ENCODE measurements at places on chromosomes 7 and 10.

DNA sequence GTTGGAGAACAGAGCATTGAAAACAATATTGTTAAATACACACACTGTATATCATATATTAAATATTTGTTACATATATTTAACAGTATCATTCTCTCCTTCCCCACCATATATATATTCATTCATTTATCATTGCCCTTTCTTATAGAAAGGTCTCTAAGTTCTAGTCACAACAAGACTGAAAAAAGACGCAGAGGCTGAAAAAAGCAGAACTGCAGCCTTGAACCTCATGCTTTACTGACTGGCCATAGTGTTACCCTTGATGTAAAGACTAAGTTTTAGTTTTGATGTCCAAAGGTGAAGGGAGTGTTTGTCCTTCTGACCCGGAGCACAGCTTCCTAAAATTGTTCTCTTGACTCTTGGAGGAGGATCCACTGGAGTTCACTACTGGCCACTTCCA lies 247.9 kb downstream of the PTEN start:
- DNase-seq: no peak

DNA sequence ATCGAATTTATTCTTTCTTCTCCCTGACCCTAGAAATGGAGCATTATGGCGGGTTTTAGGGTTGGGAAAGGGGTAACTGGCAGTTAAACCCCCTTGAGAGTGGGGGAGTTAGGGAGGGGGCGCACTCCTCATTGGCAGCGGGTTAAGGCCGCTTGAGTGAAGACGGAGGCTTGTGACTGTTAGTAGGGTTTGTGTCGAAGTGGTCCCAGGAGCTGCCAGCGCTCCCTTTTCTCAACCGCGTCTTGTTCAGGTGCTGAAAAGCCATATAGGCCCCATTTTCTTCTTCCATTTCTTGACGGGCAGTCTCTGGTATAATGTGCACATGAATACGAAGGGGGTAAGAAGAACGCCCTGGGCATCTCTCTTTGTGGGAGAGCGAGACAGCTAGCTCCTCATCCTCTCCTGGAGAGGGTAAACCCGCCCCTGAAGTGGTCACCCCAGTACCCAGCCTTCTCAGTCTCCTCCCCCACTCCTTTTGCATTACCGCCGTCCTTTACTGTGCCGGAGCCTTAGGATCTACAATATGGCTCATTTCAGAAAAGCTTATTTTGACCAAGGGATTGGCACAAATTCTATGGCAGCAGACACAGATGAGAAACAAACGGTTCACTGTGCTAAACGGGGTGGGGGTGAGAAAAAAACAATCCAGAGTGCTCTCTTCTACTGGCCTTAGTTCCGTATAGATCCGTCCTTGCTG lies 836 bp downstream of the KMT2E start:
- DNase-seq: peak; percentile 71

DNA sequence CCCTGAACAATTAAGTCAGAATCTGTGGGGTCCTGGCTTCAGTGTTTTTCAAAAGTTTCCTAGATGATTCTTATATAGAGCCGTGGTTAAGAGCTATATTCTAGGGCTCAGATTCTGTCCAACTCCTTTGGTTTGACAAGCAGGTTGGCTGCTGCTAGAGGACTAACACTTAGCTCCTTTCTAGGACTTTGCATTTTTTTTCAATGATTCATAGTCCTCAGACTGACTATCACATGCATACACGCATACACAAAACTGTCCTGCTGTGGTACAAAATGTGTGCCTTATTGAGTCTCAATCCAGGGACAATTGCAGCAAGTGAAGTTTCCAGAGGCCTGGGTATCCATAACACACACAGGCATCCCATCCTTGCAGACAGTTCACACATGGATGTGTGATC lies 392.0 kb downstream of the NRG3 start:
- no peak for DNase-seq

DNA sequence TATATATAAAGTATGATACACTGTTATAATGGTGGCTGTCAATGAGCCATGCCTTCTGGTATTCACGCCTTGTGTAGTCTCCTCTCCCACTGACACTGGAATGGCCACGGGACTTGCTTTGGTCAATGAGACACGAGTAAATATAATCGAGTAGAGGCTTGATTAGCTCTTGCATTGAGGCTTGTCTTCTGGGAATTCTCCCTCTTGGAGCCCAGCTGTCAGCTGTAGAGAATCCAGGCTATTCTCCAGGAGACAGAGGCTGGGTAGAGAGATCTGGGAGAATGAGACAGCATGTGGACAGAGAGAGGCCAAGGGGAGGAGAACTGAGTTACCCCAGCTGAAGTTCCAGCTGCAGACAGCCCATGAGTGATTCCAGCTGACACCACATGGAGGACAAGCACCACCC lies 25.2 kb upstream of the PLCE1 start:
- DNase-seq: no peak

DNA sequence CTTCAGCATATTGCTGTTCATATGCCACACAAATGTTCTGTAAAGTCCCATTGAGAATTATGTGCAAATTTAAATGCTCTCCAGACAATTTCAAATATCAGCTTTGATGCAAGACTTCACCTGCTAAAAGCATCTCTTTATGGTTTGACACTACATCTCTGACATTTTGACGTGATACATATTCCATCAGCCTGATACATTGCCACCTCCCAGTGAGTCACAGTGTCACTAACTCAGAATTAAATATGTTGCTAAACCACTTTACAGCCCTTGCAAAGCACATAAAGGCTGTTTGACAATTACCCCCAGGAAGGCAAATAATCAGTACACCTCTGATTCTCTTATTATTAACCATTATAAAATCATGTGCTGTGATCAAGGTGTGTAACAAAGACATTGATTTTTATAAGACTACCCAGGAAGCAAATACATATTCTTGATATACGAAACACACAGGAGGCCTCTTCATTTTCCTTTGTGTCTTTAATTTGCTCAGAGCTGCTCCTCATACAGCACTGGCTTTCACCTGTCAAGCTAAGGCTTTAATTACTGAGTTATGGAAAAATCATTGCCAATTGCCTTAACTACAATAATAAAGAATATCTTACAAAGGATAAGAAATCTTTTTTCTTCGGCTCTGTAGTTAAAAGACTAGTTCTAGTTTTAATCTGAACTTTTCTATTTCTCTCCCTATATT lies 547.5 kb upstream of the C7orf33 start:
- no peak for DNase-seq

DNA sequence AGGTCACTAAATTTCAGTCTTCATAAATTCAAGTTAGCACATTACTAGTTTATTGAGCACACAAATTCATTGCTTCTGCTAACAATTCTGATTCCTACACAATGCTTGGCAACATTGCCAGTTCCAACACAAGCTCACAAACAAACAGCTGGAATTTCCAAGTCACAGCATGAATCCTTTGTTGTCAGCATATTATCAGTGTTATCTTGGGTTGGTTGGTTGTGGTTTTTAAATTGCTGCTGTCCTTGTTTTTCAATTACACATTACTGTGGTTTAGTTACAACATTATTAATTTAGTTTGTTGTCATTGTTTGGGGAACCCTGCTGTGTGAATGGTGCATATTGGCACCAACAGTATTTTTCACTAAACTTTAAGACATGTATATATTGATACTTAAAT lies 86.0 kb upstream of the ARID5B start:
- no peak for DNase-seq

GRCh38 chr10:123187781-123188180 lies 33.6 kb downstream of the BUB3 start:
- DNase-seq: no peak

DNA sequence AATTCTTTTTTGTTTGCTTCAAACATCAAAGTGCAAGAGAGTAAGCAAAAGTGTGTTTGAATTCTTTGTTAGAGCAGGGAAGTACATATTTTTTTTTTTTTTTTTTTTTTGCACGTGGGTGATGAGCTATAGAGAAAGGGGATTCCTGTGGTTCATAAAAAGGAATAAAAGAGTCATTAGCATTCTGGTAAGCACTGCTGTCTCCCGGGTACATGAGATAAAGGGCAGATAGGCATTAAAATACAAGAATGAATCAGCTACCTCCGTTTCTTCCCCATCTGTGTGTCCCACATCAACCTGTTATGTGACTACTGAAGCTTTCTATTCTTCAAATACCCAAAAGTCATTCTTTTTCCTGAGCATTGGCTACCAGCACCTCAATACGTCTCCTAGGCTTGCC lies 102.4 kb upstream of the SEMA3D start:
- no peak for DNase-seq

GRCh38 chr10:51159841-51160240 lies 85.6 kb downstream of the PRKG1 start:
- DNase-seq: no peak

- no peak for DNase-seq
These were observed 211.0 kb downstream of the LRRN3 start for GRCh38 chr7:111301891-111302290.

DNA sequence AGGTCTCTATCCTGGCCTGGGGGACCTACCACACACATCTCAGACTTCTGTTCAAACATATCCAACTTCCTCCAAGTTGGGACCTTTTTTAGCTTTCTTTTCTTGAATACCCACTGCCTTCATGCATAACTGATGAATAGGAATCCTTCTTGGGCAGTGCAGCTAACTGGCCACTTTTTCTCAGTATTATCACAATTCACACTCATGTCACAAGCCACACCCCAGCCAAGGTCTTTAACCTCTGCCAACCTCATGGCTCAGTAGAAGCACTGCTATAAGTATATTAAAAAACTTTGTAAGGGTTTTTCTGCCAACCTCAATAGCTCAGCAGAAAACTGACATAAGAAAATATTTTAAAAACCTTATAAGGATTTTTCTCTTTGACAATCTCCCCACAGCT lies 44.5 kb downstream of the HHEX start:
- no peak for DNase-seq

GRCh38 chr10:28587270-28587969 lies 54.5 kb downstream of the WAC start:
- no peak for DNase-seq

DNA sequence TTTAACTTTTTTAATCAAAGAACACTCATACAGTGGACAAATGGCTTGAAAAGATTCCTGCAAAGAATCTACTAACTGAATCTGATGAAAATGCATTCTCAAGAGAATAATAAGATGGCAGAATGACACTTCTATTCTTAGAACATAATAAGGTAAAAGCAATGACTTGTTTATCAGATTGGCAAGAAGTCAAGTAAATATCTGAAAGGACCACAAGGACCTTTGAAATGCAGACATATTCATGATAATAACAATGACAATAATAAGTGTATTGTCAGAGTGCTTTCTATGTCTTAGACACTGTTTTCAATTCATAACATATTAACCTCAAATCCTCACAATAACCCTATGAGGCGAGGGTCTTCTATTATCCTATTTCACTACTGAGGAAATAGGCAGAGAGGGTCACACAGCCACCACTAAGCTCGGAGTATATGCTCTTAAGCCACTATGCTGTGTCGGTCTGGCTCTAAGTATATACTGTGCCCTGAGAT lies 10.6 kb downstream of the HACD1 start:
- DNase-seq: no peak

- DNase-seq: no peak
These were observed 97.9 kb downstream of the TSPAN12 start for GRCh38 chr7:120760050-120760449.

DNA sequence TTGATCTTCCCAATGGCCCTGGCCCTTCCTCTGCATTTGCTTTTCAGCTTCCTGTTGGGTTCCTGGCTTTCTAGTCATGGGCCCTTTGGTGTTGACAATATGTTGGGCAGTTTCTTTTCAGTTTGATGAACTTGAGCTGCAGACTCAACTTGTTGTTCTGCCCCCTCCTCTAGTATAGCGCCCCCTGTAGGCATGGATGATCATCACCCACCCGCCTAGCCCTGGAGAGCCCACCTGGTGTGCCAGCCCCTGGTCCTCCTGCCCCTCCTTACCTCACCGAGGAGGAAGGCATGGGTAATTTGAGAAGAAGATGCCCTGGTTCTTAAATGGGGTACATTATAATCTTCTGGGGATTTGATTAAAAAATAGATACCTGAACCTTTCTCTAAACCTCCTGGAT lies 271.2 kb downstream of the SNX10 start:
- DNase-seq: no peak

GRCh38 chr10:12396093-12396492 lies 46.7 kb downstream of the CAMK1D start:
- no peak for DNase-seq

- DNase-seq: no peak
These were observed 91.7 kb downstream of the ELFN1 start for GRCh38 chr7:1761774-1762173.

DNA sequence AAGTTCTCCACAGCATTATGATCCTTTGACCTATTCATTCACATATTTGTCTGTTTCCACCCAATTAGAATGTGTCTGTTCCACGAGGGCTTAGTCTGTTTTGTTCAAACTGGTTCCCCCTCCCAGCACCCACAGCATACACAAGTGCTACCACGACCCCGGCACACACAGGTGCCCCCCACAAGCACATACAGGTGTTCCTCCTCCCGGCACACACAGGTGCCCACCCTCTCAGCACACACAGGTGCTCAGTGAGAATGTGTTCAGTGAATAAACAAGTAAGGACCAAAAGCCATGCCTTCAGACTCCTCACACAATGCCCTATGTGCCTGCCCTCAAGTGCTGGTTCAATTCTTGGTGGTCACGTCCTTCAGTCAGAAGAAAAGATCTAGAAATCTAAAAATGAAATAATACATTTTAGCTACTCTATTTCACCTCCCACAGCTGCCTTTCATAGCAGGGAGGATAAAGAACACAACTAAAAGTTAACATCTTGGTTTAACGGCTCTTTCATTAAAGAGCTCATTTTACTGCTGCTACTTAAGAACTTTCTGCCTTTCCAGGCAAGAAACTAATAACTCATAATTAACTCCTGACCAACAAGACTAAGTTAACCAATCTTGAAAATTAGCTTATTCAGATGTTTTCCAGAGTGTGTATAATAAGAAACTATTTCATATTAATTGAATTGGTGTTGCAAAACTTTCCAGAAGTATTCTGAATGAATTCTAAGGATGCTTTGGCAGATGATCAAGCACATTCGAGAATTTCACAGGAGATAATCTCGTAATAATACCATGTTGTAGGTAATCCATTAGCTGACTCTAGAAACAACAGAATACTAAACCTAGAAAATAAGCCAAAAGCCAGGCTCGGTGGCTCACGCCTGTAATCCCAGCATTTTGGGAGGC lies 2.3 kb downstream of the DNMBP start:
- DNase-seq: no peak

DNA sequence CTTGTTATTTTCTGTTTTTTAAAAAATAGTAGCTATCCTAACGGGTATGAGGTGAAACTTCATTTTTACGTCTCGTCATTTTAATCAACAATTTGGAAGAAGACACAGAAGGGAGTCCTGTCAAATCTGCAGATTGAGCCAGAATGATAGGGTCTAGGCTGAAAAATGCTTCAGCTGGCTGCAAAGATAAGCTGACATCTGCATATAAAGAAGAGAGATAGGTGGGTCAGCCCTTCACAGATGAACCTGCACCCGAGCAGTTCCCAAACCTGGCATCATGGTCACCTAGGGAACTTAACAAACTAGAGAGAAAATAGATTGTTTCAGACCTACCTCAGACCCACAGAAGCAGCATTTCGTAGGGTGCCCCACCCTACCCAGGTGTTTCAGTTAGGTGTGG lies 35.2 kb upstream of the BMPR1A start:
- DNase-seq: no peak

- DNase-seq: no peak
These were observed 32.4 kb downstream of the CRHR2 start for GRCh38 chr7:30649717-30650420.

Measured in right forelimb (tissue), 1 donor.